CD8-positive, alpha-beta T cell (primary cell): ENCODE measurements at places on chromosomes 7 and 10. TPM values are rescaled to one million over a fixed set of nuclear protein-coding genes. Genes with fewer than 3 reads are reported as not detected.

- no peak for DNase-seq
These were observed at the start of gene MKX for GRCh38 chr10:27745732-27746396. Gene MKX (minus strand): TSS chr10:27745819. CDS start chr10:27743415, 2,404 bp downstream.

DNA sequence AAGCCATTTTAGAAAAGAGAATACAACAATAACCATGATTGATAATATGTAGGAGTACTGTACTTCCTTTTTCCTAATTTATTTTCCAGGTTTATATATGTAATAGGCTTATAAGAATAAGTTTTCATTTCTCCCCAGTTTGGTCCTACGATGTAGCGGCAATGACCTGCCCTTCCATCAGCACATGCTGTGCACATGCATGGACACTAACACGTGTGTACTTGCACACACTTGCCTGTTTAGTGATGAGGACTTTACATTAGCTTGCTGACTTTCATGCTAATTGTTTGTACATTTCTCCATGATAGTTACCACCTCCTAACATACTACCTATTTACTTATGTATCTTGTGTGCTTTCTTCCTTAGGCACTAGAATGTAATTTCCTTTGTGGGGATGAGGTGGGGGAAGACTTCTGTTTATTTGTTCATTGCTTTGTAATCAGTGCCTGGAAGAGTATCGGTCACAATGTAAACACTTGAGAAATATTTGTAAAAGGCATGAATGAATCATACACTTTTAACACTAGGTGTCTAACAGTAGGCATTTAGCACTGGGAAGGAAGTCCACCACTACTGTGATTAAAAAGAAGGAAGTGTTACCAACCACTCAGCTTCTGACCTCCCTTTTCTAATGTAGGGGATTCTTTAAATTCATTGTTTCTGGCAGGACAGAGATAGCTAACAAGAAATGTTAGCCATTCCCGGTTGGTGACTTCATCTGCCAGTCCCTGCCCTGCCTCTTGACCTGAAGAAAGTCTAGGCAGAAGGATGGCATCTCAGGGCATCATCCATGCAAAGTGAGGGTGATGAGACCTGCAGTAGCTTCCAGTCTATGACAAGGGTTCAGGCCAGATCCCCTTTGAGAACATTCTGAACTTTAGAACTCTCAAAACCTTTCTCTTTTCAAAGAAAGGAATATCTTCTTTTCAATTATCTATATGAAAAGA lies 120.2 kb upstream of the RAB18 start:
- DNase-seq = no peak

GRCh38 chr10:31095677-31096560 lies 64.3 kb upstream of the ZNF438 start:
- DNase-seq = no peak

DNA sequence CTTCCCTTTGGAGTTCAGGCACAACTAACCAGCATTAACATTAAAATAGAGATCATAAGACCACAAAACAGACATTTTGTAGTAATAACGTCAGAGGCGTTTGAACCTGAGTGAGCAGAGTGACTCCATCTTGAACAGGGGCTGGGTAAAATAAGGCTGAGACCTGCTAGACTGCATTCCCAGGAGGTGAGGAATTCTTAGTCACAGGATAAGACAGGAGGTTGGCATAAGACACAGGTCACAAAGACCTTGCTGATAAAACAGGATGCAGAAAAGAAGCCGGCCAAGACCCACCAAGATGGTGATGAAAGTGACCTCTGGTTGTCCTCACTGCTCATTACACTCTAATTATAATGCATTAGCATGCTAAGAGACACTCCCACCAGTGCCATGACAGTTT lies 493.2 kb upstream of the AUTS2 start:
- DNase-seq = no peak

- no peak for DNase-seq
These were observed 28.2 kb downstream of the ASNS start for GRCh38 chr7:97844036-97844435.

- DNase-seq = no peak
These were observed 42.8 kb downstream of the HSPA12A start for GRCh38 chr10:116699471-116700150.

DNA sequence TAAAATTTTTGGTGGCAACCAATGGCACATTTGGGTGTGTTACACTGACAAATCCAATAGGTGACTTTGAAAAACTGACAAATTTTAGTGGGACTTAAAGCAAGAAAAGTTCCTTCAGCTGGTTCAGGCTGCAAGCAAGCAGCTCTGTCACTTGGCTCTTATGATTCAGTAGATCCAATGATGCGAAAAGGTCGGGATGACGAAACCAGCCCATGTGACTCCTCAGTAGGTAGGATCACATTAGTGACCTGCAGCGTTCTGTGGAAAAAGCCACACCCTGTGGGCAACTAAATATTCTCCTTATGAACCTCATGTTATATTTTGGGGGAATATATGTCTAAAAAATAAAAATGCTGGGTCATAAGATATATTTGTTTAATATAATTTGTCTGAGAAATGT lies 13.3 kb upstream of the TSGA13 start:
- no peak for DNase-seq

- DNase-seq = no peak
These were observed 55.9 kb downstream of the APBB1IP start for GRCh38 chr10:26494018-26494417.

- no peak for DNase-seq
These were observed at the start of gene SLC16A12 for GRCh38 chr10:89535171-89536012. Gene SLC16A12 (minus strand): TSS chr10:89535594. CDS start chr10:89462578, 73,016 bp downstream.

DNA sequence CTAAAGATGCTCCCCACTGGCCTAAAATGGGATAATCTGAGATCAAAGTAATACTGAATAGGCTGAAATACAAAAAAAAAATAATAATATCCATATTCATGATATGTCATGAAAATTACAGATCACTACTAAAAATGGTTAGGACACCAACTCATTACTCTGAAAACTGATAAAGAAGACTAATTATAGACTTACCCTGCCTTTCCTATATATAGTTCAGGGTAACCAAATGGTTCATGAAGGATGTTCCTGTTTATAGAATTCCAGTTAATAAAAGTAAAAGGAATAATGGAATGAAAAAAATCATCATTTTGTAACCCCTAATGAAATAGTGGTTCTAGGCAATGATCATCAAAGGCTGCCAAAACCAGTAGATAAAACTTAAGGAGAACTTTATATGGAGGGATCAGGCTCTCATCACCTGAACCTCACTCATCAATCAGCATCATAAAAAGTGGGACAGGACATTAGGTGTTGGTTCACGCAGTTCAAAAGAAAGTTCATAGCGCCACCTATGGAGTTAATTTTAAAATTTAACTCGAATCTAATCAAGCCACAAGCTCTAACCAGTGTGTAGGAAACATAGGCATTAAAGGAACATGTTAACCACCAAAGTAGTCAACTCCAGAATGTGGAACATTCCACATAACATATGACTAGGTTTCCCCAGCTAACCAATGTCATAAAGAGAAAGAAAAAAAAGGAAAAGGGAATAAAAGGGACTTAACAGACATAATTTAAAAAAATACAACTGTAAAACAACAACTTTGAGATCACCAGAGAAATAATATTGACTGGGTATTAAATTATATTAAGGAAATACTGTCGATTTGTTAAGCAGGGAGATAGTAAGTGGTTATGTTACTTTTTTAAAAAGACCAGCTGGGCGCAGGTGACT lies 35.7 kb downstream of the P4HA1 start:
- DNase-seq = no peak

DNA sequence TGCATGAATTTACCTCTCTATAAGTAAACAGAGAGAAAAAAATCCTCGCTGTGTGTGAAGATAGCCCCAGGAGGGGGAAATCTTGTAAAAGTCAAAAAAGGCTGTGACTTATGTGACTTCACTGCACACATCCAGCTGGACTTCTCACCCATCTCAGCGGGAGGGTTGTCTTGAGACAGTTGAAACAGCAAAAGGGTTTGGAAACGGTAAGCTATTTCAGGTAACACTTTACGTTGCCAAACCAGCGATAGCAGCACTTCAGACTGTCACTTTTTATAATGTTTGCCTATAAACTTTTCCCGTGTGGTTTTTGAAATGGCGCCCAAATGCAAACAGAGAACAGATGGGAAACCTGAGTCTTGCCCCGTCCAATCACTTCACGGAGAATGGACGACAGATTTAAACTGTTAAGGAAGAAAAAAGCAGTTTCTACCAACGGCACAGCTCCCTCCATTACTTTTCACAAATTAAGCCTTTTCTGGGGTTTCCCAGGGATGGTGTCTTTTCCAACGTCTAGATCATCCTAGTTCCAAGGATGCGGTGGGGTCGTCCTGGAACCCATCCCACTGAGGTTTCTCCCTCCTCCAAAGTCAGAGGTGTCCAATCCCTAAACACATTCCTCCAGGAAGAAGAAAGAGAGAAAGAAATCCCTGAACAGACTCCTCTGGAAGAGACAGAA lies 25.2 kb downstream of the FGFR2 start:
- no peak for DNase-seq

DNA sequence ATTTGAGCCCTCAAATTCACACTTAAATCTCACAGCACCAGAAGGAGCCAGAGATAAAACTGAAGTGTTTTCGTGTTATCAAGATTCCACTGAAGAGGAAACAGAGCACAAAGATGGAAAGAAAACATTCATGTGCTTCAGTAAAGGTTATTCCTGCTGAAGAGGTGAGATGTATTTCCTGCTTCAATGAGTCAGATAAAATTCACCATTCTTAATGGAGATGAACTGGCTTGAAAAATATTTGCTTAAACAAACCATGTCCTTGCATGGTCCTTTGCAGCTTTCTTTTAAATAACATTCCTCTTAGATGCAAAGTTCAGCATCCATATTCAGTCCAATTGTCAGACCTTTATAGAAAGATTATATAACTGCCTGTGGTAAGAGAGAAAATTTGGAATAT lies 294.2 kb downstream of the IPMK start:
- no peak for DNase-seq

DNA sequence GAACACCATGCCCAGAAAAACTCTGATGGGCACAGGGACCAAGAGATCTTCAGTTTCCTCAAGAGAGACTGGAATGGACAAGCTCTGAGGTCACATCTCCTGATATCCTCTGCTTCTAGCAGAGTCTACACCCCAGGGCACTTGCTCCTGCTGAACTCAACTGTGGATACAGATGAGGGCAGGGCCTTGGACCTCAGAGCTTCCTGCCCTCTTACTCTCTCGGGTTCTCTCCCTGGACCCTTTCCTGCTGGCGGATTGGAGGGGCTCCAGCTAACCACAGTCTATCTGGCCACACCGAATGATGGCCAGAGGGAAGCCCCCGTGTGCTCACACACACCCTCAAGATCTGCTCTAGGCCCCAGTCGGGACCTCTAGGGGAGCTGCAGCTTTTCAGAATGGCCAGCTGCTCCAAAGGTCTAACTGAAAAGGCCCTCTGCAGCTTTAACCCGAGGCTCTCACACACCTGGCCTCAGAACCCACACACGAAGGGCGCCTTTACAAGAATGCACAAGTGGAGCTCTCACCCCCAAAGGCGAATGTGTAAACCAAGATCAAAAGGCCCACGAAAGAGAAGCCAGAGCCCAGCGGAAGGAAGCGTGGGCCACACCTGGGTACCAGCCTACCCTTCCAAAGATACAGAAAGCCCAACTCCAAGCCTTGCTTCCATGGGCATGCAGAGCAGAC lies 65.5 kb downstream of the FAM53B start:
- DNase-seq = peak; percentile 48

DNA sequence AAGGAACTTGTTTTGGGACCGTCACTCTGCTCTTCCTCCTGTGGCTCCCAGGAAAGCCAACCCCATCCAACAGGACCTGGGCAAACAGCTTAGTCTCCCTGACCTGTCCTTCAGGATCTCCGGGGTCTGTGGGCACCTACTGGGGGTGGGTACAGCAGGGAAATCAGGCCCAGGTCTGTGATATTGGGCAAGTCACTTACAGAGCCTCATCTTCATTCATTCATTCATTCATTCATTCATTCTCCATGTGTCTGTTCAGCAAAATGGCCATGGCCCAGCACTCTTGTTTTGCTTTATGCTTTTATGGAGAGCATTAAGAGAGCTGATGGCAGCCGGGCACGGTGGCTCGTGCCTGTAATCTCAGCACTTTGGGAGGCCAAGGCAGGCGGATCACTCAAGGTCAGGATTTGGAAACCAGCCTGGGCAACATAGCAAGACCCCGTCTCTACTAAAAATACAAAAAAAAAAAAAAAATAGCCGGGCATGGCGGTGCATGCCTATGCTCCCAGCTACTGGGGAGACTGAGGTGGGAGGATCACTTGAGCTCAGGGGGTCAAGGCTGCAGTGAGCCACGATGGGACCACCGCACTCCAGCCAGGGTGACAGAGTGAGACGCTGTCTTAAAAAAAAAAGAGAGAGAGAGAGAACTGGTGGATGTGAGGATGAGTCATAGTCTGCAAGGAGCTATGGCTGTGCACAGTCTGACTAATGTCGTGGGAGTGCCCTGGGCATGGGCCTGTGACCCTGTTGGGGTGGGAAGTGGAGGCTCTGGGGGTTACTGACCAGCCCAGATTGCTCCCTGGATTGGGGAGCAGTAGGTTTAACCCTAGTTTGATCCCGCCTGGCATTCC lies 54.3 kb downstream of the CLIP2 start:
- DNase-seq = no peak

DNA sequence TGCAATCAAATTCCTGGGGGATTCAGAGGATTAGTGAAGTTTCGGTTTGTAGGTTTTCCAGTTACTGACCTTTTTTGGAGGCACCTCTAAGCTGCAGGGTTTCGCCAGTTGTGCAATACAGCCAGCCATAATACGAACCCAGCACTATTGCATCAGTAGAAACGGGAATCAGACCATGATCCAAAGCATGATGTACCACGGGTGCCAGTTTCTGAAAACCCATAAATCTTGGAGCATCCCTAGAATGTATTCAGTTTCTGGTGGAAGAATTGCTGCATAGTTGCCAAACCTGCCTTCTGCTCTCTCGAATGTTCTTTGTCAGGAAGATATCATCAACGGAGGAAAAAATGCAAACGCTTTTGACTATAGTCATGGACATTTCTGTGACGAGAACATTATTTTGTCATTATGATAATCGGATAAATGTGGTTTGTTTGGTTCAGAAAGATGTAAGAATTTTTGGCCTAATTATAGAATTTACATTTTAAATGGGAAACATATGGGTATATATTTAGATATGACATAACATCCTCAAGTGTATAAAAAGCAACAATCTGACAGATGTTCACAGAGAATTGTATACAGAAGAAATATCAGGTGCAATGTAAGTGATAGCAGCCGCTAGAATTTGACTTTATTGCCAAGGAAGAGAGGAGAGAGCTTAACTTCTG lies 186.2 kb upstream of the PRKCQ start:
- DNase-seq = no peak

The EN2 gene
- total RNA-seq = not detected

The ZNF680 gene
- total RNA-seq = 6.8 TPM

The LBX1 gene
- not detected for total RNA-seq

The ALOX5 gene
- total RNA-seq = 5.4 TPM

The VIPR2 gene
- 0.61 TPM for total RNA-seq

The GSTO2 gene
- total RNA-seq = 0.75 TPM

The PNLIPRP2 gene
- total RNA-seq = not detected

The MYL10 gene
- not detected for total RNA-seq

The PTF1A gene
- total RNA-seq = not detected

The VAX1 gene
- total RNA-seq = not detected
